ENCODE measurements at places on chromosomes 4 and X.

DNA sequence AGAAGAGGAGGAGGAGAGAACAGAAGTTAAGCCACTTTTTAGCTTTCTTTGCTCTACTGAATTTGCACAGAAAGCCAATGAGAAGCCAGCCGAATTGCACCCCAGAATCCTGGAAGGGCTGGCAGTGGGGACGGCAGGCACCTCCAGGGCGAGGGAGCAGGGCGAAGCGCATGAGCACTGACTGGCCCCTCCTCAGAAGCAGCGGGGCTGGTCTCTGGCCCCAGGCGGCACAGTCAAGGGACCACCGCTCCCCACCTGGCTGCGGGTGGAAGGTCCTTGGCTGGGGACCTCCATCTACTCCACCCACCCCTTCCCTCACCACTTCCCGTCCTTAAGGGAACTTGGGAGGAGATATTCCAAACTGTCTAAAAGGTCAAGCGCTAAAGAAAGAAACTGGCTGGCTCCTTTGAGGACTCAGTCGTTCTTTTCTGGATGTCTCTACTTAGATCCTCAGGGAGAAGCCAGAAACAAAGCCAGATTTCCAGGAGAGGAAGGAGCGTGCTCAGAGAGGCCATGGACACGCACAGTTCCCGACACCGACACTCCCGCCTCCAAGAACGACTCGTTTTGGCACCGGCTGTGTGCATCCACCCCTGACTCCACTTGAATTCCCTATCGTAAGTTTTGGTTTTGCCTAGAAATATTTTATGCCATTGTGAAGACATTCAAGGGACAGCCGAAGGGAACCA is 59.5 kb upstream of the CRMP1 start:
- DNase-seq = no peak

DNA sequence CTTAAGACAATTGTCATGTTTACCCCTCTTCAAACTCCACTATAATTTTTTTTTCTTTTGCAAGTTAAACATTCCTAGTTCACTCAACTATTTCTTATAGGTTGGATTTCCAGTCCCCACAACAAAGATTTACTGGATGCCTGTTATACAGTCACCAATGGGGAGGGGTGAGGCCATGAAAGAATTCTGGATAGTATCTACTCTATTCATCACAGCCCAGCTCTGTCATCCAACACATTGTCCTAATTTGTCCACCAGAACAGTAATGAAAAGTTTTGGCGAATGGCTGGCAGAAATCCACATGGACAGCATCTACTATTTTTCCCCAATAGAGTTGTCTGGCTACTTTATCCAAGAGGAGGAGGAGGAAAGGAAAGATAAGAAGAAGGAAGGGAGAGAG is 192.7 kb upstream of the S100G start:
- DNase-seq = no peak

- no peak for DNase-seq
Observed at GRCh38 chrX:920234-920799, 289.7 kb downstream of the SHOX start.

DNA sequence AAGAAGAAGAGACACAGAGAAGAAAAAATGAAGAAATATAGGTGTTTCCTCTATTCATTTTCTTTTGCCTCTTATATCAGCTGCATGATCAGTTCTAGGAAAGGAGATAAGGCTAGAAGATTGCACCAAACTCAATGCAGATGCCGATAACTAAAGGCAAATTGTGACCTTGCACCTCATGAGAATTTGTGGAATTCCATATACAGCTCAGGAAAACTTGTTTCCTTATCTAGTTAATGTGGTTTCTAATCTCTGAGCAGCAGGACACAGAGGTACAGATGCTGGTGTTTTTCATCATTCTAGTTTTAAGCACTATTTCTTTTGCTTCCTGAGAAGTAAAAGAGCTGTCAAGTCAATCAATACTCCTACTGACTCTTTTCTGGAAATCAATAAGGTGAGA is 104.6 kb upstream of the NWD2 start:
- DNase-seq = no peak

- no peak for DNase-seq
Observed at GRCh38 chr4:153116291-153116680, 88.0 kb upstream of the TRIM2 start.

DNA sequence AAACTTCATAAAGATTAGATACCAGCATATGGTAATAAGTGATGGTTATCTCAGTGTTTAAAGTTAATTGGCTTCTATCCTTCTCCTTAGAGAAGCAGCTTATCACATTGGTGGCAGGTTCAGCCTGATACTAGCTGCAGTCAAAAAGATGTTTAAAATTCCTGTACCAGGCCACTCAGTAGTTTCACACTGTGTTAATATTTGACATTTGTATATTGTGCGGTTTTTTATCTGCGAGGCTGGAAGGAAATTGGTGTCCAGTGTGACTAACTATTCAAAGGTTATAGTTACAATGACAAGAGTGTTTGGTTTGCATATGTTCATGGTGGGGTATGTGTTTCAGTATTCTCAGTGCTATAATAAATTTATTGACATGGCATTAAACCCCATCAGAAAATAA is 27.5 kb upstream of the TBC1D8B start:
- no peak for DNase-seq

DNA sequence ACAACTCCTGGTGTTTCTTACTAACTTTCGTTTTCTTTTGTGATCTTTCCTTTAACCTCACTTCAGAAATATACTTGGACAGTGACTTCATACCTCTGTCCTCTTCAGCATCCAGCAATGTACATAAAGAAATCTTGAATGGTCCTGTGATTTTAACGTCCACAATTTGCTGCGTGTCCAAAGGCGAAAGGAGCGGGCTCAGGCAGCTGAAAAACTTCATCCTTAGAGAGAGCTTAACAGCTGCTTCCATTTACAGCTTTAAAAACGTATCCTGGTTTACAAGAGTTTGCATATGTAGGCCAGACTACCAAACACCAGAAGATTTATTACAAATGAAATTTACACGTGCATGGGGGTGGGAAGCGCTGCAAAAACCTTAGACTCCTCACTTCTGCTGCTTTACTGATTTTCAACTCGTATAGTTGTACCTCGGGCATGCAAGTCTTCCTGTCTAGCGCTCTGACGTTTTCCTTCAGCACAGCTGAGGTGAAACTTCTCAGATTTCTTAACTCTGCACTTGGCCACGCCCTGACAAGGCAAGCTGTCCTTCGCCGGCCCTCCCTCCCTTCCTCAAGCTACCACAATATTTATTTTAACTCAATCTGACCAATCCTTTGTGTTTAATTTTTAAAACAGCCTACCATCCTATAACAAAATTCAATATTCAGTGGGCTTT is 406.4 kb downstream of the FAM47A start:
- DNase-seq = no peak

- DNase-seq = no peak
Observed at GRCh38 chr4:153778383-153778782, 10.5 kb downstream of the SFRP2 start.

- DNase-seq = no peak
Observed at GRCh38 chr4:10016169-10016568, 5.1 kb downstream of the SLC2A9 start.

GRCh38 chr4:94890579-94890978 is 132.8 kb downstream of the BMPR1B start:
- no peak for DNase-seq

DNA sequence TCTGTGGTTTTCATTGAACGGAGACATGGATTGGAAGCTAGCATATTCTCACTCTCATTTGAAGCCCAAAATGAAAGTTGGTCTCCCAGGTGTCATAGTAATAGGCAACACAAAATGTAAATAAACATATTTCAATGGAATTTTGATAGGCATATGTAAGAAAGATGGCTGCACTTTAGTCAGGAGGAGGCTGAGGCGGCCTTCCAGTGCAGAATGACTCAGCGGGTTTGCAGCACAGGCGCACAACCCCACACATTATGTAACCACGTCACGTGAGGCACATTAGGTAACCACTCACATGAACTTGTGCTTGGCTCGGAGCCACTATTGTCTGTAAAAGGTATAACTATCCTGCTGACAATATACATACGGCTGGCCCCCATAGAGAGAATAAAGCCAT is 381.7 kb downstream of the GPAT3 start:
- DNase-seq = no peak

Data from stimulated activated CD8-positive, alpha-beta memory T cell treated with anti-CD3 and anti-CD28 coated beads, Interleukin-15, amount 100 ng/mL, for 4 hours (primary cell).